DMS79 treated with DMSO at 0.1 percent for 48 hours (cell line): ENCODE measurements at places on chromosomes 12 and 14.

GRCh38 chr12:82436354-82436753, 78.0 kb downstream of the METTL25 start:
- DNase-seq: no peak

DNA sequence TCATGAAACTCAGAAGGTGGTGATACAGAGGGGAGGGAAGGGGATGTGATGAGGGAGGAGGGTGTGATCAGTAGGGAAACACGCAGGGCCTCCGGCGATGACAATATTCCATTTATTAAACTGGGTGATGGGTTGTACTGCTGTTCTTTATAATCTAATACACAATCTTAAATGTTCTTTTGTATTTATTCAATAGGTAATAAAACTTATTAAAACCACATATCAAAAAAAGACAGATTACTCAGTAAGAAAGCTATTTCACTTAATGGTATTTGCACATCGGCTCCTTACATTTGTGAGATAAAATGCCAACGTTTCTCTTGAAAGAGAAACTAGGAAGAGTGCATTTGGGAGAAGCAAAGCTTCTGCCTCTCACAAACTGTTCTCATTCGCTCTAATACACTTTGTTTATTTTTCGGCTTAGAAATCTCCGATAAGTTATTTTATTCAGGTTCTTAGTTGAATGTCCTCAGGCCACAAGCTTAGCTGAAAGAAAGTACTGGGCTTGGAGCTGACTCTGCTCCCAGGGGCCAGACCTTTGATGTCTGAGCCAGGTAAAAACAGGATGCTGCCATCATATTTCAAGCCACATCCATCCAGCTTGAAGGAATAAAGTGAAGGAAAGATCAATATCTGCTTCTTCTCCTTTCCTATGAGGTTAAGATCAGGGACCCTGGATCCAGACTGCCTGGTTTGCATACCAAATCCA, 17.5 kb downstream of the STON2 start:
- DNase-seq: no peak

DNA sequence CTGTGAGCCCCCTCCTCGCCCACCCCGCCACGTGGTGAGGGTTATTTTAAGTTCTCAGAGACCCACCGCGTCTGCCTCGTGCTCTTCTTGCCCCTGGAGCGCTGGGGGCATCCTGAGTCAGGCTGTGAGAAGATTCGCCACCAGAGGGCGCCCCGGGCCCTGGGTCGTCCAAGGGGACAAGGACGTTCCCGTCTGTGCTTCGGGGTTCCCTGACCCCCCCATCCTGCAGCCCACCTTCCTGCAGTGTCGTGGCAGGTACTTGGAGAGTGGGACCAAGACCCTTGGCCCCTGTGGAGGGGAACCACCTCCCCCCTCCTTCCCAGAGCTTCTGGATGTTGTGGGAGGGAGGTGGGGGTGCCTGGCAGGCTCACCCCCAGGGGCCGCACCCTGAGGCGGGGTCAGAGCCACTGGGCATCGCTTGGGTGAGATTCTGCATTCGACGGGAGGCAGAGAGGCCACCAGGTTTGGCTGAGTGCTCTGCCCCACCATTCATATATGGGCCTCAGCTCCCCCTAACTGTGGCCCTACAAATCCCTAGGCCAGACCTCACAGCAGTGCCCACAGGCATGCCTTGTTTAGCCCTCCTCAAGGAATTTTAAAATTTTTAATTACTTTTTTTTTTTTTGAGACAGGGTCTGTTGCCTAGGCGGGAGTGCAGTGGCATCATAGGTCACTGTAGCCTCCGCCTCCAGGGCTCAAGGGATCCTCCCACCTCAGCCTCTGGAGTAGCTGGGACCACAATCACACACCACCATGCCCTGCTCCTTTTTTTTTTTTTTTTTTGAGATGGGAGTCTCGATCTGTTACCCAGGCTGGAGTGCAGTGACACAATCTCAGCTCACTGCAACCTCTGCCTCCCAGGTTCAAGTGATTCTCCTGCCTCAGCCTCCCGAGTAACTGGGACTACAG, 17.0 kb downstream of the RHOF start:
- peak; percentile 11 for DNase-seq

DNA sequence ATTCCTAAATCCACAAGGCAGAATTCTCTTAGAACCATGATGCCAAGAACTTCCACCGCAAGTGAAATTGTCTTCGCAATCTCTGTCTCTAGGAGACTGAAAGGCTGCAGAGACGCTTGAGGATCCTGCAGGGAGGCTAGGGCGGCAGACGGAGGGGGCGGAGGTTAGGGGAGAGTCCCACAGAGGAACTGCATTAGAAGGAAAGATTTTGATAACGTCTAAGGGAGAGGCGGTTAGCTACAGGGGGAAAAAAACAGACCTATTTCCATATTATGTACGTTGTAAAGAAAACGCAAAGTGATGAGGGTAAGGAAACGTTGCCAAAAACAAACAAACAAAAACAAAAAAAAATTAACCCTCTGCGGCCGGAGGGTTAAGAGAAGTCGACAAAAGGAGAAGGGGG, 595 bp downstream of the KLHL28 start:
- DNase-seq: peak; percentile 86

DNA sequence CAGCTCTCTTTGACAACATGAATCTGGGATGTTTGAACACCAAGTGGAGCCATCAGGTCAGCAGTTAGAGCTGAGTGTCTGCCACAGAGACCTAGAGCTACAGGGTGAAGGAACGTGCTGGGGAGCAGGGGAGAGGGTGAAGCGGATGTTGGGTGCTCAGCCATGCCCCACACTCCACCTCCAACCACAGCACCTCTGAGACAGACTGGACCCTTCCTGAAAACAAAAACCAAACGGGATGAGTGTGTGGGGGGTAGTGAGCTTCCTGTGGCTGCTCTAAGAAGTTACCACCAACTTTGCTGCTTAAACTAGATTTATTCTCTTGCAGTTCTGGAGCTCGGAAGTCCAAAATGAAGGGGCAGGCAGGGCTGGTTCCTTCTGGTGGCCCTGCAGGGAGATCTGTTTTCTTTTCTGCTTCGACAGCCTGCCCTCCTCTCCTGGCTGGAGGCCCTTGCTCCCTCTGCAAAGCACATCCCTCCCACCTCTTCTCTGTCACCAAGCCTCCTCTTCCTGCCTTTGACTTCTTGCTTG, 5.6 kb upstream of the GOLGA3 start:
- no peak for DNase-seq

- no peak for DNase-seq
These were observed 4.2 kb downstream of the TGFB3 start for GRCh38 chr14:75977582-75977943.

- no peak for DNase-seq
These were observed 50.4 kb downstream of the AK7 start for GRCh38 chr14:96442355-96442754.
